ENCODE measurements at places on chromosomes 5 and 9.

DNA sequence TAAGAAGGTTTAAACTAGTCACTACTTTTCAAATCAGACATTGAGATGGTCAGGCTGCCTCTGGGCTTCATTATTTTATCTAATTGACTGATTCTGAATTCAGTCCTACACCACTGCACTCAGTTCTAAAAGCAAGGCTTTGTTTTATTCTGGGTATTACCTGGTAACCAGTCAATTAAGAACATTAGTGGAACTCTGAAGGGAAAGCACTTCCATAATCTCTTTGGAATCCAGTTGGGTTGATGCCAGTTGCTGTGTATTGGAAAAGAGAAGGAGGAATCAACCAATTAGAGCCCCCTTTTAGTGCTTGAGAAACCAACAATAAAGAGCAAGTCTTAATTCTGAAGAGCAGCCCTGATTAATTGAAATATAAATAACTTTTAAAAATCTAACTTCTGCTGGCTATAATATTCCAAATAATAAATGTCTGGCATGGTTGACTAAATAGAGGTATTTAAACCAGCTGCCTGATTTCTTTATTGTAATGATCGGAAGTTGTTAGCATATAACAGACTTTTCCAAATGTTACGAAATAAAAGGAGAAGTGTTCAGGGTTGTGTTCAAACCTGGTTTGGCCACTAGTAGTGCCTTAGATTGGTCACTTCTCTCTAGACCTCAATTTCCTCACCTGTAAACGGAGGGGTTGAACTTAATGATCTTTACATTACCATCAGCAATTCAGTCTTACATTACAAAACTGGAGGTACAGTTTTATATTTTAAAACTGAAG, 32.0 kb downstream of the CPEB4 start:
- no peak for DNase-seq

DNA sequence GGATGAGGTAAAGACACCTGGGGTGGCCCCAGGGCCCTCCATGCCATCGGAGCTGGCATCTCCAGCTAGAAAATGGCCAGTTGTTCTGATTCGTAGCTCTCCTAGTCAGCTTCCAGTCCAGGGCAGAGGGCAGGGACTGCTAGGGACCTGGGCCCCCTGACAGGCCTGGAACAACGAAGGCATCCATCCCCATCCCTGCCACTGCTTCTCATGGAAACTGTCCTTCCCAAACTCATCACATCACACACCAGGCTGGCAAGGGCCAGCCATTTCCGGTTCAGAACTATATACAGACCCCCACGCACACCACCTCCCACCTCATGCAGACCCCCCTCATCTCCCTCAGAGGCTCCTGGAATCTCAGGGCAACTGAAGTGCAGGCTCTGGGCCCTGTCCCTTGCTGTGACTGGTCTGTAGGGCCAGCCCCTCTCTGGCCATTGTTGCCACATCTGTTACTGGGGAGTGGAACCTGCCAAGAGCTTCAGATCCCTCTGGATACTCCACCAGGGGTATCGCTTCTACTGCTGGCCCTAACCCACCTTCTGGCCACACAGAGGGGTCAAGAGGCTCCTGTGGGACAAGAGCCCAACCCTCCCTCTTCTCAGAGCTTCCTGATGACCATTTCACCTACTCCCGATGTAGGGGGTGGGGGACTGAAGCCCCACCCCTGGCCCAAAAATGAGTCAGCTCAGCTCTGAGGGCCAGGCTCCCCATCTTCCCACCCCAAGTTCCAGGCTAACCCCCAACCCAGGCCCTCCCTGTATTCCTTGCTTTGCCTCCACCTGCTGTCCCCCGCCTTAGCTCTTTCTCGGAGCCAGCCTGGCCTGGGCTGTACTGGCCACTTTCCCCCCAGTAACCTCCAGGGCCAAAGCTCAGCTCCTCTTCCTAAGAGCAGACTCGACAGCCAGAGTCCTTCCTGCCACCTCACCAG, 1.2 kb upstream of the MZB1 start:
- DNase-seq, result no peak

GRCh38 chr5:133366438-133366837, 245.9 kb downstream of the FSTL4 start:
- no peak for DNase-seq

- no peak for DNase-seq
These were observed 403.4 kb downstream of the RAB3C start for GRCh38 chr5:58986281-58986680.

Data from NT2/D1 (cell line).